Right ventricle myocardium superior (tissue), 1 donor: ENCODE measurements at places on chromosomes 3 and 15.

- DNase-seq, result no peak
These were observed 218.9 kb downstream of the PDZRN3 start for GRCh38 chr3:73405853-73406252.

DNA sequence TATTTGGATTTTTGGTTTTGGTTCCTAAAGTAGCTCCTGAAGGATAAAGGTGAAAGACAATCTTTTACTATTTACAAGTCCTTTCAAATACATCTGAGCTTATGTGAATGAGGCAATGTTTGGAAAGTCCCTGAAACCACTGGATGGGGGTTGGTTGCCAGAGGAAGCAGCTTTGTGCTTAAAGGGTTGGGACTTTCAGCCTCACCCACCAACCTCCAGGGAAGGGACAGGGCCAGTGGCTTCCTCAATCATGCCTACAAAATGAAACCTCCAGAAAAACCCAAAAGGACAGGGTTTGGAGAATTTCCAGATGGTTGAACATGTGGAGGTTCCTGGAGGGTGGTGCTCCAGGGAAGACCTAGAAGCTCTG is 20.9 kb upstream of the ABHD17C start:
- no peak for DNase-seq

DNA sequence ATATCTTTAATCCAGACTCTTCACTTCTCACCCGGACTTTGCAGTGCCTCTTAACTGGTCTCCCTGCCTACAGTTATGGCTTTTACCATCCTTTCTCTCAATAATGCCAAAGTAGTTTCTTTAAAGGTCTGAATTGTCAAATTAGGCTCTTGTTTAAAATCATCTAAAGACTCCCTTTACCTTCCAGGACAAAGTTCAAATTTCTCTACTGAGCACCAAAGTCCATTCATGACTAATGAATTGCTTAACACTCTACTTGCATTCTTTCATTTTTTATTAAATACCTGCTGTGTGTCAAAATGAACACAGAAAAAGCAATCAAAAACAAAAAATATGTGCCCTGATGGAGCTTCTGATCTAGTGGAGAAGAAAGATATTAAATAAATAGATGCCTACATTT is 472.4 kb upstream of the UBE2E2 start:
- no peak for DNase-seq

DNA sequence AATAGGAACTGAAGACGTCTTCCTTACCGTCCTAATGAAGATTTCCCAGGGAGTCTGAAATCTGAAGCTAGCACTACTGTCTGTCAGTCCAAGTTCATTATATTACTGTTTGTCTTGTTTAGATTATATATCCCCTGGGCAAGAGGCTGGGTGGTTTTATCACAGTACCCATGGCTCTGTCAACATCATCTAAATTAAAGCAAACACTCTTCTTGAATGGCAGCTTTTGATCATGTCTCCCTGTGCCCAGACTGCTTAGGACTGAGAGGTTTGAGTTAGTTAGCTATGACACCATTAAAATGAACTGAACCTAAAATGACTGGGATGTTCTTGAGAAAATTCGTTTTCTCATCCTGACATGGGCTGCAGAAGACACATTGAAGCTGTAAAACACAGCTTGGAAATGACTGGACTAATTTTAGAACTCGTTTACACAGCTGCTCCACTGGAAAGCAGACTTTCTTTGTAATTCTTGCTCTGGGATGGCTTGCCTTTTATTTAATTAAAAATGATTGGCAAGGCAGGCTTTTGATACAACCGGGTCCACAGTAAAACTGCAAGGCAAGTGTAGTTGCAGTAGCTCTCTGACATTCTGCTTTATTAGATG is 243.5 kb downstream of the MFSD1 start:
- DNase-seq, result no peak

DNA sequence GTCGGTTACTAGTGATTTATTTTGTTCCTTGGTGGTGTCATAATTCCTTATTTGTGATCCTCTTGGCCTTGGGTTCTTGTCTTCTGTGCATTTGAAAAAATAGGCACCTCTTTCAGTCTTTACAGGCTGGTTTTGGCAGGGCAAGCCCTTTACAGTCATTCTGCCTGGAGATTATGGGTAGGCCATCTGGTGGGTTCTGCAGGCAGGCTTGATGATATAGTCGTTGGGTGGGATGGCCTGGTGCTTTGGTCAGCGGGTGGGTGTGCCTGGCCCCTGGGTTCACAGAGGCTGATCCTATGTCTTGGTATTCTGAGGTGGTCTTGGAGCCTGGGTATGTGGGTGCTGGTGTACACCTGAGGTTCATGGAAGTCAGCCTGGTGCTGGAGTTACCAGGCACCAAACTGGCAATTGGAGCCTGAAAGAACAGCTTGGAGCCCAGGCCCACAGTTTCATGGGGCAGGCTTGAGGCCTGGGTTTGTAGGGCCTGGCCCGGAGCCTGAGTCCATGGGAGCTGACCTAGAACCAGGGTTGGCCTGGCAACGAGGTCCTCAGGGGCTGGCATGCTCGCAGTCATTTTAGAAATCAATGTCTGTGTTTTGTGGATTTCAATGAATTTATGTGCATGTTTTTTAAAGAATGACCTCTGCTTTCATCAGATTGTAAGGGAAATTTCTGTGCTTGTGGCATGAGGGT is 63.3 kb downstream of the DOCK3 start:
- DNase-seq, result no peak

GRCh38 chr3:157588386-157589060 is 85.3 kb upstream of the VEPH1 start:
- no peak for DNase-seq

DNA sequence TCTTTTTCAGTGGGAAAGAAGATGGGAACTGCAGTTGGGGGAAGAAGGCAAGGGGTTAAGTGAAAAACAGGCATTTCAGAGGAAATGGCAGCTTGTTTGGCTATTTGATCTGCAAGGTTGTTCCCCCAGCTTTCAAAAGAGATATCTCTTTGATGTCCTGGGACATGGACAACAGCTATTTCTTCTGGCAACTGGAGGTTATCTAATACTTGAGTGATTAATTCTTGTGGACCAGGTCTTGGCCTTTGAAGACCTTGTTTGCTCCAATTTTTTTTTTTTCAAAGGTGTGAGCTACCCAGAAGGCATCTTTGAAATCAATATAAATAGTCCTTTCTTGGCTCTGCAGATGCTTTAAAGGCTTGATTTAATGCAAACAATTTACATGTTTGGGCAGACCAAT is 51.5 kb downstream of the KATNBL1 start:
- no peak for DNase-seq

- DNase-seq, result no peak
These were observed 35.4 kb downstream of the FAN1 start for GRCh38 chr15:30939161-30939560.

- DNase-seq, result no peak
These were observed 8.1 kb downstream of the NKTR start for GRCh38 chr3:42608581-42608980.

DNA sequence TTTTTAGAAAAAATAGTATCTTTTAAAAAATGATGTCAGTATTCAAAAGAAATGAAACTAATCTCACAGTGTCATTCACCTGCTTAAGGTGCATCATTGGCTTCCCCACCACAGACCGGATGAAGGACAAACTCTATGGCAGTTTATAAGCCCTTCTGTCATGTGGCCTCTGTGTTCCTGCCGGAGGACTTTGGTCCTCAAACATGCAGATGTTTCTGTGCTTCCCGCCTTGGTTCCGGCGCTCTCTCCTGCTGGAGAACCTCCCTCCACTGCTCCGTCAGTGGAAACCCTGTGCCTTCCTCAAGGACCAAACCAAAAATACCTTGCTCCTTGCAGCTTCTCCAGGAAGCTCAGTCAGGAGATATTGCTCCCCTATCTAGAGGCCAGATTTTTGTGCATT is 326.3 kb downstream of the UACA start:
- DNase-seq, result no peak

GRCh38 chr15:66620744-66621344 is 55.0 kb upstream of the LCTL start:
- no peak for DNase-seq

GRCh38 chr15:45048794-45049631 is 26.0 kb downstream of the SORD start:
- DNase-seq, result no peak

DNA sequence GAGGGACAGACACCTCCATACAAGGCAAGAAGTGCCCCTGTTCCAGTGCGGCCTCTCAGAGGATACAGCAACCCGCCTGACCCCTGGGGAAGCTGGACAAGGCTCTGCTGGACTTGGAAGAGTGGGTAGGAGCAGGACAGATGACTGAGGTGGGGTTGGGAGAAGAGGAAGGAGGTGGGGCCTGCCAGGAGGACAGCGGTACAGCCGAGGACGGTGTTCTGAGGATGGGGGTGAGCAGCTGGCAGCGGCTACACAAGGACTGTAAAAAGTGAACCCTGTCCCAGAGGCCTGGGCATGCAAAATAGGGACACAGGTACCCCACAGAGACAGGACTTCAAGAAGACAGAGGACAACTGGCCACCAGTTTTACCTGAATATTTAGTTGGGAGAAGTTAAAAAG is 23.5 kb upstream of the ELP6 start:
- no peak for DNase-seq

DNA sequence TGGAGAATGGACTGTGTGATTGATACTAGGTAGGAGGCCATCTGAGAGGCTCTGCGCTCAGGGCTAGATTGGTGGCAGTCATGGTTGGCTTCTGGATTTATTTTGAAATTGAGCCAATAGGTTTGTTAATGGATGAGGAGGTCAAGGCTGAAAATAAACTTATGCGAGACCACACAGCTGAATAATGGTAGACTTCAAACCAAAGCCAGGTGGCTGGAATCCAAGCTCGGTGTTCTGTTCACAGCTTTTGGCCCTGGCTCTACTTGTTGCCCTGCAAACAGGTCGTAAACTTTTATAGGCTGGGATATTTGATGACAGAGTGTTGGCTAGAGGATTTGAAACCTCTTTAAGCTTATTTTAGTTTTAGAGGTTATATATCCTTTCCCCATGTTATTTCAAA is 160.4 kb downstream of the CHL1 start:
- DNase-seq, result peak; percentile 42

GRCh38 chr3:109804697-109805096 is 467.4 kb upstream of the DPPA4 start:
- DNase-seq, result no peak

- no peak for DNase-seq
These were observed 7.2 kb upstream of the ENTPD3 start for GRCh38 chr3:40379674-40380306.

DNA sequence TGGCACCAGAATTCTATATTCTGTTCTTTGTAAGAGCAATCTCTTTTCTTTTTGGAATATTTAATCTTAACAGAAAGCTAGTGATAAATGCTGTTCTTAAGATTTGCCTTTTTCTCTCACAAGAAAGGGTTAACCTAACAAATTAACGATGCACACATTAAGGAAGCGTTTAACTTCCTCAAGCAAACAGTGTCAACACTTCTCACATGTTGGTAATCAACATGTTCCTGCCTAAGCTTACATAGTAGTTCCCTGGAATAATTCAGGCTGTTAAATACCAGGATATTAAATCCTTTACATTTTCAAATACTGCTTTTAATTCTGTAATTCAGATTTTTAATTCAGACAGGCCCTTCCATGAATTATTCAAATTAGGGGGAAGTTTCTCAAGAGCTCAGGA is 67.4 kb upstream of the RPL35A start:
- no peak for DNase-seq

GRCh38 chr15:68888419-68888818 is 41.9 kb upstream of the SPESP1 start:
- DNase-seq, result no peak

DNA sequence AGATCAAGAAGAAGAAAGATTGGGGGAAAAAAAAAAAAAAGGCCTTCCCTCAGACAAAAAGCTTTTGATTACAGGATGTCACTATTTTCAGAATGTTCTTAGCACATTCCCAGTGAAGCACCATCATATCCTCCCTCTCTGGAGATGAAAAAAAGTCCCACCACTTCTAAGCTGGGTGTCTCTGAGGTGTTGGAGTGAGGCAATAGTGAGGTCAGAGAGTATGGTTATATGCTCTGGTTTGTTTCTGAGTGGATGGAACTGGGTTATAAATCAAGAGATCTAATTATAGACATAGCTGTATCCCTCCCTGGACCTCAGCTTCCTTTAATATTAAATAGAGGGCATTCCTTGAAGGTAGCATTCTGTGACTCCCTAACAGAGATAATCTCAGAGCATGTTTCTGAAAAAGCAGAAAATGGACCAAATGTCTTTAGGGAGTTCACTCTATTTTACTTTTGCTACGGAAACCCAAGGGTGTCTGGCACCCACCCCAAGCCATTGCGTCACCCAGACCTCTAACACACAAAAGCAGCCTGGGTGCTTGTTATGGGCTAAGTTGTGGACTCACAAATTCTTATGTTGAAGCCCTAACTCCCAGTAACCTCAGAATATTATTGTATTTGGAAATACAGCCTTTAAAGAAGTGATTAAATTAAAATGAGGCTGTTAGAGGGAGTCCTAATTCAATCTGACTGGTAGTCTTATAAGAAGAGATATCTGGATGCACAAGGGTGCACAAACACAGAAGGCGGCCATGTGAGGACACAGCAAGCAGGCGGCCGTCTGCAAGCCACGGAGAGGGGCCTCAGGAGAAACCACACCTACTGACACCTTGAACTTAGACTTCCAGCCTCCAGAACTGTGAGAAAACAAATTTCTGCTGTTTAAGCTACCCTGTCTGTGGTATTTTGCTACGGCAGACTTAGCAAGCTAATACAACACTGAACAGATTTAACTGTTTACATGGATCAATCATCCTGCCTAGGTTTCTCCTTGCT is 81.5 kb downstream of the MB21D2 start:
- DNase-seq, result peak; percentile 74

GRCh38 chr15:57923750-57924149 is 141.8 kb downstream of the ALDH1A2 start:
- DNase-seq, result no peak

DNA sequence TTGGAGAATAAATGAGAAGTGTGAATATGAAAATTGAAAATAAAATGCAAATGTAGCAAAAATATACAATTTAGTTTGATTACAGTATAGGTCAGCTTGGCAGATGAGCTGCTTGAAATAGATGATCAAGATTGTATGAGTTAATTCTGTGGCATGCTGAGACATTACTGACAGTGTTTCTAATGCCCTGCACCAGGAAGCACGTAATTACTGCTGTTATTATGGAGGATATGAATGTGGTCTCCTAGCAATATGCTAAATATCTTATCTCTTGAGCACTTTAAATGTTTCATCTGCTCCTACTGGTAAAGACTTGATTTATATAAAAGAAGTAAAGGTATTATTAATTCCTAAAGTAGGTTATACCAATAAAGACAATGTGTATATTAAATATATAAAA is 1015.5 kb downstream of the PLOD2 start:
- DNase-seq, result no peak

DNA sequence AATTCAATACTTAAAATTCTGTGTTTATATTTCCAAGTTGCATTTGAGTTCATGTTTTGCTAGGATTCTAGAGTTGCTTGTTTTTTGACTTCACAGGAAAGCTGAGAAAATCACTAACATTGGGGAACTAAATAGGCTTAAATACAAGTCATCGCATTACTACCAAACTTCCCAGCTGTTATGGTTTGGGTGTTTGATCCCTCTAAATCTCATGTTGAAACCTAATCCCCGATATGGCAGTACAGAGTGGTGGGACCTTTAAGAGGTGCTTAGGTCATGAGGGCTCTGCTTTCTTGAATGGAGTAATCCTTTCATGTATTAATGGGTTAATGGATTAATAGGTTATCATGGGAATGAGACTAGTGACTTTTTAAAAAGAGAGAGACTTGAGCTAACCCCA is 77.2 kb upstream of the ARPP21 start:
- DNase-seq, result no peak
